A172 (cell line): ENCODE measurements at places on chromosomes 5 and 9. TPM values are rescaled to one million over a fixed set of nuclear protein-coding genes. Genes with fewer than 3 reads are reported as not detected.

Gene PCDHAC2
- 3.2 and 5.1 TPM in 2 replicates for total RNA-seq

Gene FCN2
- total RNA-seq = not detected in 2 replicates

Gene SIT1
- not detected in 2 replicates for total RNA-seq

Gene PCDHGB4
- 0.07 TPM in 2 replicates for total RNA-seq

Gene SV2C
- total RNA-seq = not detected in 2 replicates

Gene NEUROG1
- not detected in 2 replicates for total RNA-seq

Gene TRIP13
- 92.9 and 108 TPM in 2 replicates for total RNA-seq

Gene PRRC1
- 39.8 and 66.4 TPM in 2 replicates for total RNA-seq

Gene CCNB1
- 418 and 458 TPM in 2 replicates for total RNA-seq

Gene C9orf152
- total RNA-seq = not detected in 2 replicates

Gene CCL27
- total RNA-seq = 2.2 TPM in 1 of 2 replicates, not detected in the other
